ENCODE measurements at places on chromosomes 12 and 14.

GRCh38 chr12:1504304-1504894 is 90.0 kb downstream of the FBXL14 start:
- DNase-seq, result no peak

- DNase-seq, result no peak
These were observed 310.4 kb downstream of the KCNC2 start for GRCh38 chr12:74899031-74899829.

DNA sequence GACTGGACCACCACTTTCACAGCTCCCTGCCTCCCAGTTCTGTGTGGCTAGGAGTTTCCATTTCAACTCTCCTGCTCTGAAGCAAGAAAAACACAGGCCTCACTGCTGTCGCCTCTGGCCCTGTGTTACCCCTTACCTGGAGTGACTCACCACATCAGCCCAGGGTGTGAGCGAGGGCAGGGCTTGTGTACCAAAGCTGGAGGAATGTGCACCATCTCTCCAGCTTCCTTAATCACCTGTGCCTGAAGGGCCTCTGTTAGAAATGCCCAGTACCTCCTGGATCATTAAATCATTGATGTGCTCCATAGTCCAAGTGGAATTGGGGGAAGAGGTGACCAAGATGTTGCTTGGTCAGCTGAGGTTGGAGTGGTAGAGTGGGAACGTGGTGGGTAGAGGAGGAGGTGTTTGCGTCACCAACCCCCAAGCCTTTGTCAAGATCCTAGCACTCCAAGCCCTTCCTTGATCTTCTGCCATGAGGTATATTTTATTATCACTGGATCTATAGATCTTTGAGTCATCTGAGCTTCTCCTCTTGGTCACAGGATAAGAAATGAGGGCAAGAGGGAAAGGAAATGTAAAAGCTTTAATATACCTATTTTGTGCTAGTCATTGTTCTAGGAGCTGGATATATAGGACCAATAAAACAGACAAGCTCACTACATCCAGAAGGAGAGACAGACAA is 51.3 kb downstream of the SSPN start:
- no peak for DNase-seq

DNA sequence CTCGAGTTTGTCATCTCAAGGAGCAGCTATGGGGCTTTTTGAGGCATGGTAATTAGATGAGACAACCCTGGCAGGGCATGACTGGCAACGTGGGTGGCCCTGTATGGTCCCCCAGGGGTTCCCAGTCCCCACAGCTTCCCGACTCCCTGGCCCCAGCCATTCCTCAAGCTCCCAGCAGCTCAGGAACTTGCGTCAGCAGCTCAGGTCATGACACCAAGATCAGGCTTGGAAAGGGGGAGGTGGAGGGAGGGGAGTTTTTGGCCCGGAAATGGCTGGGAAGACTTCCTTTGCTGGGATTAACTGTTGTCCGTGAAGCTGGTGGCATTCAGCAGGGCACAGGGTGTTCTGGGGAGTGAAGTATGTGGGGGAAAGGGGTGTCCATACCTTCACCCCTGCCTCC is 10.4 kb upstream of the NRIP2 start:
- DNase-seq, result no peak

GRCh38 chr12:119088685-119089379 is 89.9 kb upstream of the HSPB8 start:
- DNase-seq, result no peak

DNA sequence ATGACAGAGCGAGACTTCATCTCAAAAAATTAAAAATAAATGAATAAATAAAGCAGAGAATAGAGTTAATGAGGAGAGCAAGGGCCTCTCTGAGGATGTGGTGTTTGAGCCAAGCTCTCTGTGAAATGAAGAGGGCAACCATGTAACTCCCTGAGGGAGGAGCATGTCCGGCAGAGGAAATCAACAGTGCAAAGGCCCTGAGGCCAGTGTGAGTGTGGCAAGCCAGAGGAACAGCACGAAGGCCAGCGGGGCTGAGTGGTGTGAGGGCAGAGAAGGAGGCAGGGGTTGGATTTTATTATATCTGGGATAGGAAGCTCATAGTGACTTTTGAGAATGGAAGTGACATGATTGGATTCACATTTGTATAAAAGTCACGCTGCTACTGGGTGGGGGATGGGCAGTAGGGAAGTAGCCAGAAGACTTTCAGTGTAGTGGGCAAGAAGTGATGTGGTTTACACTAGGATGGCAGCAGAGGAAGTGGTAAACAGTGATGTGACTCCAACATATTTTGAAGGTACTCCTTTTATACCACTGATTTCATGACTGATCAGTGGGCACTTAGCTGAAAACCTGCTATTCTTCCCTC is 10.3 kb upstream of the LRP1-AS start:
- DNase-seq, result no peak

- DNase-seq, result no peak
These were observed 1141.3 kb downstream of the BCL11B start for GRCh38 chr14:98130691-98131090.

- DNase-seq, result no peak
These were observed 223.9 kb downstream of the PTPRO start for GRCh38 chr12:15546102-15546701.

- DNase-seq, result no peak
These were observed 505.9 kb downstream of the FLRT2 start for GRCh38 chr14:86035882-86036281.

DNA sequence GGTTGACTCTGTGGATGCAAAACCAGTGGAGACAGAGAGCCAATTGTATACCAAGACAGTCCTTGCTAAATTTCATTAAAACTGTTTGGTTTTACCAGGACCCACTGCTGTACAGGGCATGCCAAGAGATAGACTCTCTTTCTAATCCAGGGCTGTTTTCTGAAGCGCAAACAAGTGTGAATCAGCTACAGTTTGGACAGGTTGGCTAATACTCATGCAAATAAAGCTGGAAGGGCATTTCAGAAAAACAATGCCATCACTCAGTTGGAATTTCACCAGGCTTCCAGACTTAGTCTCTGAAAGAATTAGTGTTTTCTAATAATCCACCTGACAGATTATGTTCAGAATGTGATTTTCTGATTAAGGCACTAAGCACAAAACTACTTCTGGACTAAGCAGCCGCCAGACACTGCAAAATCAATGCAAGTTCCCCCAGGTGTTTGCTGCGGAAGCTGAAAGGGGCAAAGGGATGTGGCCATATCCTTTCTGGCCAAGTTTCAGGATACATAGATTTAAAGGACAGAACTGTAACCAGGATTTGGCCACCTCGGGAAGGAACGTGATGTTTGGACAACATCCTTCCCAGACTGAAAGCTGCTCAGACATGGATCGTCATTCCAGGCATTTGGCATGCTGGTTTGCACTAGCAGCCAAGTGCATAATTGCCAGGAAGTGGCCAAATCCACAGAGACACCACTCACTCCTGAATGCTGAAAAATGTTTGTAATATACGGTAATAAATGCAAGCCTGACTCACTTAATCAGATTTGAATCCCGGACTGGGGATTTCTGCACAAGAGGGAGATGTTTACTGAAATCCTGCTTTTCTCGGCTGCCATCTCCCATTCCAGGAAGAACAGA is 32.0 kb upstream of the CDKN3 start:
- DNase-seq, result no peak

DNA sequence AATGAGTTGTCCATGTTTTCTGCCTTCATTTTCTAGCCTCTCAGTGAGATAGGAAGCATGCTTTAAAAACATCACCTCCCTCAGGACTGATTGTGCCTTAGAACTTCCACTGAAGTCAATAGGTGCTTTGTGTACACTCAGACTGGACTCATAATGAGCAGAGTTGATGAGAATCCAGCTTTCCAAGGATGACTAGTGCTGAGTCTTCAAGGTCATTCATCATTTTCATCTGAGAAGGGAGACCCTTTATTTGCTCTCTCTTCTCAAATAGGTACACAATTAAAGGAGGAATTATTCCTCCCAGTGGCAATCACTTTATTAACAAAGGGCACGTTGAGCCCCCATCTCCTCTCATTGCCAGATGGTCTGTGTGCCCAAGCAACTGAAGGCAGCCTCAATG is 210.9 kb upstream of the PRKD1 start:
- no peak for DNase-seq

- DNase-seq, result no peak
These were observed 18.3 kb upstream of the LTA4H start for GRCh38 chr12:96053476-96054243.

DNA sequence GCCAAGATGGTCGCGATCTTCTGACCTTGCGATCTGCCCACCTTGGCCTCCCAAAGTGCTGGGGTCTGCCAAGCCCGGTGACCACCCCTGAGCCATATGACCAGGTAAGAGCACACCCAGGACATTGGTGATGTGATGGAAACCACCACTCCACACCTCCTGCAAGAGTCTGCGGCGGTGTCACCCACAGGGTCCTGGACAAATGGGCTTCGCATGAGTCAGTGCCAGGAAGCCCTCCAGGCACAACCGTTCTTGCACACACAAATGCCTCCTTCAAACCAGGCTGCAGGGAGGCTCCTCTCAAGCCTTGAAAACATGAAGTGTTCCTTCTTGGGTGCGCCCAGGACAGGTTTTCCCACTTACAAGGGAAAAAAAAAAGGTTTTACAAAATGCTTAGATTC is 16.6 kb downstream of the PITPNM2 start:
- DNase-seq, result no peak

DNA sequence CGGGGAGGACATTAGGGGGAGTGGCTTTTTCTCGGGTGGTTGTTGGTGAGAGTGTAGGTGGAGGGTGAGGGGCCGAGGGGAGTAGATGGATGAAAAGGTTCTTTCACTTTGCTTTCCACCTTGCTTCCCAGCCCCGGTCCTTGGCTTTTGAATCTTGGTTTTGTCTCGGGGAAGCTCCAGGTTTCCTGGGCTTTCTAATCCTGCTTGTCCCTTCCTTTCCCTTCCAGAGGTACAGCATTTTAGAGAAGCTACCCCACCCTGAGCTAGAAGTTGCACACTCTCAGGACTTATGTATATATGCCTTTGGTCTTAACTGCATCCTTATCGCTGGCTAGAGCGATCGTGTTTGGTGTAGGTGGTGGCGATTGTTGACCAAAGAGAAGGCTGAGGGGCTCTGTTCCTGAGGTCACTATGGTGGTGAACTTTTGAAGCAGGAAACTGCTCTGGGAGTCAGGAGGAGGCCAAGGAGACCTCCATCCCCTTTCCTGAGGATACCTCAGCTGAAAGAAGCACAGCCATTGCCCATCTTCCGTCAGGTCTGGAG is 862 bp downstream of the PIP4K2C start:
- DNase-seq, result no peak

DNA sequence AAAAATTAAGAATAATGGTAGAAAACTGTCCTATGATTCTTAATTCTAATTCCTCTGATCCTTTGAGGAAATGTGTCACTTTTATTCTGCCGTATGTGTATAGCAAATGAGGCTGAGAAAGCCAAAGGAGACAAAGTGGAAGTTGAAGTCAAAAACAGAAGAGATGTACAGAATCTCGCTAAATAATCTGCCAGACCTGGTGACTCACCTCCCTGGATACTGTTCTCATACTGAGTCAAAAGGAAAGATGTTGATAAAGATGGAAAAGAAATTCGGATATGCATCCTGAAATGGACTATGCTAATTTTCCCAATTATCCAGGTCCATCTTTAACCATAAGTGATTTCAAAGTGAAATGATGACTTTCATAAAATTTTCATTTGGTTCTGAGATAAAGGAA is 92.5 kb downstream of the DUSP6 start:
- DNase-seq, result no peak

GRCh38 chr12:122423258-122424165 is 1.0 kb upstream of the CLIP1 start:
- DNase-seq, result no peak

DNA sequence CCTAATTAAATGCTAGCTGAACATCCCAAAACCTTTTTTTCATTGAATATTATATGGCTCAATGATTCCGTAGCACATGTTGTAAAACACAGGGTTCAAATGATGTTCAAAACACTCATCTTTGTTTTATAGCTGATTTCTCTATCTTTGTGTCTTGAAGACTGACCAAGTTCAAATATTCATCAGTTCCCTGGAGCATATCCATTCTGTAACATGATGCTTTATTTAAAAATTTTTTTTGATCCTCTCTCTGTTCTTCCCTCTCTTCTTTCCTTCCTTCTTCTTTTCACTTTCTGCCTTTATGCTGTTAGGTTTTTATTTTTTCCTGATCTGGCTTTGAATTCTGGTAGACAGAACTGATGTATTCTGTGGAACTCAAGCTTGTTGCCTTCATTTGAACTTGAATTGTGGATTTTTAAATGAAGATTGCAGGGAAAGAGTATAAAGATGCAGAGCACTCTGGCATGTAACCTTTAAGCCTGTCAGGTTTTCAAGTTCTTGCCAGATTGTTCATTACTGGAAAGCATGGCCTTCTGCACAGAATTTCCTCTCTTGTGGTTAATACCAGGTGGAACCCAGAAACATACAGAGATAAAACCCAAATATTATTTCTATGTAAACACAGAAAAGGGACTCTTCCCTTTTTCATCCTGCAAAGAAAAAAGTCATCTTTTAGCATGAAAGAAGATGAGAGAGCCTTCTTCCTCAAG is 39.5 kb downstream of the PROX2 start:
- DNase-seq, result no peak

DNA sequence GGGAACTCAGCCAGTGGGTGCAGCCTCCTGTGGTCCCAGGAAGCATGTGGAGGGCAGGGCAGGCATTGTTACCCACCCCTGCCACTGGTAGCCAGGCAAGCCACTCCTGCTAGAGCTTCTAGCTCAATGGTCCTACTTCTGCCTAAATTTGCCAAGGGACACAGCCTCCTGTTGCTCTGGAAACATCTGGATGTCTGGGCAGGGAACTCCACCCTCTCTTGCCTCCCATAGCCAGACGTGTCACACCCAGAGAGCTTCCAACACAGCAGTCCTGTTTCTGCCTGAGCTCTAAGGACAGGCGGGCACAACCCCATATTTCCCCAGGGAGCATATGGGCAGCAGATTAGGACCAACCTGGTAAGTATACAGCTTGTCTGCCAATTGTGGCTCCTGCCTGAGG is 350.2 kb downstream of the GLT1D1 start:
- DNase-seq, result no peak

DNA sequence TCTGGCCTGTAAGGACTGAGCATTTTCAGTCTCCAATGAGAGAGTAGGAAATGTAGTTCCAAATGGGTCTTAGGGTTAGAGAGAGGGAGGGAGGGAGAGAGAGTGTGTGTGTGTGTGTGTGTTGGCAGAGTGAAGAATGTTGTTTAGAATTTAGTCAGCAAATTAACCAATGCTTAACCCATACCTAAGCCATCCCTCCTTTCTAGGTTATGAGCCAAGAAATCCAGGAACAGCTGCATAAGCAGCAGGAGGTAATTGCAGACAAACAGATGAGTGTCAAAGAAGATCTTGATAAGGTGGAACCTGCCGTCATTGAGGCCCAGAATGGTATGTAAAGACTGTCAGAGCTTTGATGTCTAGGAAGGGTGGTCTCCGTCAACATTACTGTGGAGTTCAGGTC is 56.9 kb downstream of the HSP90AA1 start:
- DNase-seq, result no peak
